ENCODE measurements at places on chromosomes 7 and 10. TPM values are rescaled to one million over a fixed set of nuclear protein-coding genes. Genes with fewer than 3 reads are reported as not detected.

GRCh38 chr7:150631866-150632864 is at the start of gene GIMAP6:
Gene GIMAP6 (minus strand): TSS chr7:150632385. CDS start chr7:150630142, 2,243 bp downstream.
- DNase-seq = peak; percentile 75

DNA sequence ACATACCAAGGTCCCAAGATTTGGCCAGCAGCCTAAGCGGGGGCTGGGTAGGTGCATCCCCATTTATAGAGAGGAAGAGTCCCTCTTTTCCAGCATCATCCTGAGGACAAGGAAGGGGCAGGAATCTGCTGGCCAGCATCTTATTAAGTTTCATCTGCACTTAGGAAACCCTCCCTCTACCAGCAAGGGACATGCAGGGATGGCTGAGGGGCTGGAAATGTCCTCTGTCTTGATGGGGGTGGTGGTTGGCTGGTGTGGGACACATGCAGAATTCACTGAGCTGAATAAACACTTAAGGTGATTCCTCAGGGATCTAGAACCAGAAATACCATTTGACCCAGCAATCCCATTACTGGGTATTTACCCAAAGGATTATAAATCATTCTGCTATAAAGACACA is 42.1 kb downstream of the NOD1 start:
- DNase-seq = no peak

DNA sequence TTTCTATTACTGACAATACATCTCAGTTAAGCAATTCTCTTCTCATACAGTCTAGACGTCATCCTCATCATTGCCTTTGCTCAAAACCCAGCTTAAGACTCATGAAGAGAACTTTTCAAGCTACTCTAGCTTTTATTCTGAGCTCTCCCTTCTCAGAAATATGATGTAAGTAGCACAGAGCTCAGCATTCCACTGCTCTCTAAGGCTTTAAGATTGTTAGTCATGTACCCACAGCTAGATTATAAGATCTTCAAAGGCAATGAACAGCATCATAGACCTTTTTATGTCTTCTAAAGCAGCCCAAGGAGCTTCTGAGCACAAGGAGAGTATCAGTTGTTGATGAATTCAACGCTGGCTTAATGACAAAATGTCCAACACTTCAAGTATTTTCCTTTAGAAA is 119.3 kb downstream of the NRP1 start:
- DNase-seq = no peak

Gene FAM25A
- not detected for total RNA-seq

Gene CPED1
- 27.5 TPM for total RNA-seq

Gene TYW1B
- 3.1 TPM for total RNA-seq

DNA sequence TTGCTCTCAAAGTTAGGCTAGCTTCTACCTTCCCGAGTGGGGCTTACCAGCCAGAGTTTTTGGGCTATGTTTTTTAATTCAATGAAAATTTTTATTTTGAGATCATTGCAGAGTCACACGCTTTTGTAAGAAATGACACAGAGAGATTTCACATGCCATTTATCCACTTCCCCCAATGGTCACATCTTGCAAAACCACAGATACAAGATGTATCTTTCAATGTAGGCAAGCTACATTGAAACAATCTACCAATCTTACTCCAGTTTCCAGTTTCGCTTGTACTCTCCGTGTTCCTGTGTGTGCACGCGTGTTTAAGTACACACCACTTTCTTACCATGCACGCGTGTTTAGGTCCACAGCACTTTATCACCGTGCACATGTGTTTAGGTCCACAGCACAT is 89.4 kb upstream of the LEP start:
- no peak for DNase-seq

DNA sequence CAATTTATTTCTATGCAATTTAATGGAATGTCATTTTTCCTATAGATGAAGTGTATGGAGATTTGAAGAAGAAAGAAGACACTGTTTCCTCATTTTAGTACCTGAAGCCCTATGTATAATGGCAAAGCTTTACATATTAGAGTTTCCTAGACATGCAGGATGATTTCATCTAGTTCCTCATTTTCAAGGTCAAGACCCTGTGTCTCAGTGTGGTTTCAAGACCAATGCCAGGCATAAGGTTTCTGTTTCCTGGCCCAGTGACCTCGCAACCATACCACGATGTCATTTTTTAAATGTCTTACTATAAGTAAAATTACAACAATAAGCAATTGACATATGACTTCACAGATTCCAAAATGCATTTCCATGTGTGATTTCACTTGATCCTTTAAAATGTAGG is 336.5 kb upstream of the PRKCQ start:
- DNase-seq = no peak

DNA sequence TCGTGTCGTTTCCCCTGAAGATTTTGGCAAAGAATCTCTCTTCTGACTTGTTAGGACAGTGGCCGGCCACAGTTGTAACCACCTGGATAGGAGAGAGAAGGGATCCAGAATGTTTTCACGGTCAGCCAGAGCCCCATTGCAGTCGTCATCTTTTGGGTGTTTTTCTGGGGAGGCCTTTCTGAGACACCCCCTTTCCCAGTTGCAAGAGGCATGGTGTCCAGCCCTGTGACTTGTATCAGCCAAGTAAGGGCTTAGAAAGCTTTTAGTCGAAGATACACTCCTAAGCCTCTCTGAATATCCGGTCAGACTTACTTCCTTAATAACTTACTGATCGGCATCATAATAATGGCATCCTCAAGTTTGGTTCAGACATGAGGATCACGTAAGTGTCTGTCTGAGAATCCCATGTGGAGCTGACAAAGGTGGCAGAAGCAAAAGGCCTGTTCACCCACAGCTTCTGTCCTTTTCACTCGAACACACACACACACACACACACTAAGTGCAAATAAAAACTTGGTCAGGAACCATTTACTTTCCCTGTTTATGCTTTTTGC is 435.7 kb upstream of the GALNT17 start:
- DNase-seq = no peak

GRCh38 chr10:124842721-124843120 is 41.1 kb downstream of the ABRAXAS2 start:
- no peak for DNase-seq
